Fibroblast of villous mesenchyme (primary cell): ENCODE measurements at places on chromosomes 1 and 21.

GRCh38 chr21:29219165-29219770 lies 79.5 kb upstream of the BACH1 start:
- DNase-seq = peak; percentile 86

GRCh38 chr1:222909586-222909985 lies 94.7 kb downstream of the DISP1 start:
- peak; percentile 68 for DNase-seq

DNA sequence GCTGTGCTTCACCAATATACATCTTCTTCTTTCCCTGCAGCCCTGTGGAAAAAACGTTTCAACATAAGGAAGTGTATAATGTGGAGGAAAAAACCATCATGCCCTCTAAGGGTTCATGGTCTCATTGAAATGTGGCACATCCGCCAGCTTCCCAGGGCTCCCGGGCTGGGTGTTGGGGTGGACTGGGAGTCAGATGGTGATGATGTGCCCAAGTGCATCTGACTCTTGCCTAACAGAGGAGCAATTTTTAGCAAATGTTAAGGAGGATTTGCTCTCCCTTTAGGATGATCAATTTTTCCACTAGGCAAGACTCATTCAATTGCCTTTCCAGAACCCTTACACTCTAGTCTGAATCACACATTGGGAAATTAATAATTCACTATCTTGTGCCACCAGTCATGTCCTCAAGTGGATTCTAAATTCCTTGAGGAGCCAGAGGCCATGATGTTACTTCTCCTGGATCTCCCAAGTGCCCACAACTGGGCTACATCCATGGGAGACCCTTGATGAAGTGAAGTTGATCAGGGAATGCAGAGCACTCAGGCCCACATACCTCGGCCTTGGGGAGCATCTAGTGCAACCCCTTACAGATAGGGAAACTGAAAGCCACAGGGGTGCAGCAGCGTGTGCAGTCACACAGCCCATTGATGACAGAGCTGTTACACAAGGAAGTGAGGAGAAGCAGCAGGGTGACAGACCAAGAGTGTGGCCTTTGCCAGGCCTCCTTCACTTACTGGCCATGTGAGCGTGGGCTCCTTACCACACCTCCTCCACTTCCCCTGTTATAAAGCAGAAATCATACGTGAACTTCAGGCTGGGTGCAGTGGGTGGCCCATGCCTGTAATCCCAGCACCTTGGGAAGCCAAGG lies 100.0 kb upstream of the SLC44A3 start:
- DNase-seq = no peak

DNA sequence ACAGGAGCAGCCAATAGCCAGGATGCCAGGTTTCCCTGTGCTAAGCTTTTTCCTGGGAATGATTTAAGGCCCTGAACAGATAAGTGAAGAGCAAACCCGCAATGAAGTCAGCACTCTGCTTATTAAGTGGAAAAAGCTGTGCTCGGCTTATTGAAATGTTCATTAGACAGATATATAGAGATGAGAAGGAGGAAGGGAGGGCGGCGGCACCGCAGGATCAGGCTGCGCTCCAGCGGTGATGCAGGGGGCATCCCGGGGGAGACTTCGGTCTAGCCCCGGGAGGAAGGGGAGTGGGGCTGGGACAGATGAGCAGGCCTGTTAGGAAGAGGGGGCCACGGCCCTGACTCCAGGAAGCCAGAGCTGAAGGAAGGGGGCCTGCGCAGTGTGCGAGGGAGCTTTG lies 115.0 kb downstream of the TMEM53 start:
- no peak for DNase-seq

- DNase-seq = no peak
These were observed at the start of the genes PLA2G2C and UBXN10 for GRCh38 chr1:20185834-20186782. Gene PLA2G2C (minus strand): TSS chr1:20186518. CDS start chr1:20177363, 9,155 bp downstream. Gene UBXN10 (plus strand): TSS chr1:20186096. CDS start chr1:20190562, 4,466 bp downstream.

GRCh38 chr1:42978317-42979035 lies 19.8 kb upstream of the SLC2A1 start:
- DNase-seq = no peak

DNA sequence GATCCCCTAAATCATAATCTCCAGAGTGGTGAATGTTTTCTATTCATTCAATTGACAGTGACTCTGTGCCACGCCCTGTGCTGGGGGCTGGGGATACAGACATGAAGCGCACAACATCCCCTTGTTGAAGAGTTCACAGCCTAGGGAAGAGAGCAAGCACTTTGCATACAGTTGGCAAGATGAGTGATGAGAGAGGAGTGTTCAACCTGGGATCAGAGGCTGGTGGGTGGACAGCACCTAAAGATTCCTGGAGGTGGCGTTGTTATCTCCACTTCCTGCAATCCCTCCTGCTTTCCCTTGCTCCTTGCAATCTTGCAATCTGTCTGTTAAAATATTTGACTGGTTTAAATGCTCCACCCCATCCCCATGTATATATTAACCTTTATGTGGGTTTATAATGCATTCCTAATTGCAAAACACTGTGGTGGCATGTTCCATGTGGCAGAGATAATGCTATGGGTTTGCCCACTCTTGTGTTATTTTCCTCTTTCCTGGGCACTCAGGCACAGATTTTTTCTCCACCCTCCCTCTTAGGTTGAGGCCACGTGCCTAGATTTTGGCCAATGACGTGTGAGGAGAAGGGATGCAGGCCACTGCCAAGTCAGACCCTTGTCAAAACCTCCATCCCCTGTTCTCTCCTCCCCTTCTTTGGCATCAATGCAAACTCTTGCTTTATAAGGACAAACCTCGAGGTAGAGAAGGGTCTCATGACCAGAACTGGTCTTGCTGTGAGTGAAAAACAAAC lies 36.2 kb upstream of the GADD45A start:
- DNase-seq = no peak
